ENCODE measurements at places on chromosomes 12 and 14. TPM values are rescaled to one million over a fixed set of nuclear protein-coding genes. Genes with fewer than 3 reads are reported as not detected.
A peak's percentile ranks its signal among the peaks of the same experiment; 100 is the strongest.

The REP15 gene
- polyA plus RNA-seq = 1.2 TPM

The SLC5A8 gene
- not detected for polyA plus RNA-seq

The MYL6 gene
- polyA plus RNA-seq = 1,409 TPM

The RASSF8 gene
- 26.4 TPM for polyA plus RNA-seq

The AMIGO2 gene
- 3.5 TPM for polyA plus RNA-seq

The AKAP3 gene
- polyA plus RNA-seq = 0.94 TPM

The MAP4K5 gene
- polyA plus RNA-seq = 28.8 TPM

The KRT71 gene
- not detected for polyA plus RNA-seq

GRCh38 chr12:85765453-85765869 is 70.7 kb downstream of the RASSF9 start:
- DNase-seq = no peak

DNA sequence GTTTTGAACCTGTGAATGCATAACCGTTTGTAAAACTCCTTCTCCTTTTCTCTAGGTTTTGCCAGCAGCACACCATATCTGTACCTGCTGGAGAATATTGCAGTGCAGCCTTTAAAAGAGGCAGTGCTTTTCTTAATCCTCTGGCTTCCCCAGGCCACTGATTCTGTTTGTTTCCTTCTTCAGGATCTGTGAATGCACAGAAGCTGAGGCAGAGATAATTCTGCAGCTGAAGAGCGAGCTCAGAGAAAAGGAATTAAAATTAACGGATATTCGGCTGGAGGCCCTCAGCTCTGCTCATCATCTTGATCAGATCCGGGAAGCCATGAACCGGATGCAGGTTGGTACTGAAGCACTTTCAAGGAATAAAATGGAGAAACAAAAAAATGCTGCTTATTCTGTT is 348.7 kb downstream of the NAV3 start:
- DNase-seq = no peak

GRCh38 chr12:102461501-102461900 is 18.9 kb downstream of the IGF1 start:
- no peak for DNase-seq

GRCh38 chr12:33251548-33251947 is 188.1 kb downstream of the SYT10 start:
- no peak for DNase-seq

DNA sequence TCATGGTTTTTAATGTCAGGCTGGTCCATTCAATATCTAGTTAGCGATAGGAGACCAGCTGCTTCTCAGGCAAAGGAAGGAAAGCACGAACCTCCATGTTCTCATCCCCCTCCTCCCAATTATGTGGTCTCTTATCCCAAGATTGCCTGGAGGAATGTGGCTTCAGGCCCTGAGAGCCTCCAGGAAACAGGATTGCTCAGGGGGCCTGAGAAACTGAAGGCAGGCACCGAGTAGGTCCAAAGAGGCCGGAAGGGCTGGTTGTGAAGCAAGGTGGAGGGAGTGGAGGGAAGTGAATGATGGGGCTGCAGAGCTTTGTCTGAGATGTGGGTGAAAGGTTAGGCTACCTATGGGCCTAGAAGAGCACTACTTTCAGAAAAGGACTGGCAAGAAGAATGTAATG is 188.2 kb upstream of the DDHD1 start:
- no peak for DNase-seq

DNA sequence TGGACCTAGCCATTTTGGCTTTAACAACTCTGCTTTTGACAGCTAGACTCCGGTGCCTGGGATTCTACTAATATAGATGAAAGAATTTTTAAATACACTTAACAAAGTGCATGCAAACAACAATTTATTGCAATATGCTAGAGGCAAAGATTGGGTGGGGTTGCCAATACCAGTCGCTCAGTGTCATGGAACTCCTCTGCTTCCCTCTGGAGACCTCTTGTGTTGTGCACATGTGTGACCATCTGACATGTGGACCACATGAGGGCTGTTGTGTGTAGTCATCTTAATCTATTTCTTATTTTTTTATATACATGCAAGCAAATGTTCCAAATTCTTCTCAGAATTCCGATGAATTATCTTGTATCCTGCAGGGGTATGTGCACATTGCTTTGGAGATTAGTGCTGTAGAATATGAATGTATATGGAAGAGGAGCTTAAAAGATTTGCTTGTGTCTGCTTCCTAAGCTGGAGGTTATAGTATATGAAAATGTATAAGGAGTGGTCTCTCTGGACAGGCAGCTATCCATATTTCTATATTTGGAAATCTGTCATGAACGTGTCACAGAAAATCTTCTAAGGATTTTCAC is 24.2 kb upstream of the STXBP6 start:
- DNase-seq = no peak

GRCh38 chr14:72613231-72613974 is 280.5 kb downstream of the DPF3 start:
- no peak for DNase-seq

- DNase-seq = peak; percentile 53
These were observed 23.3 kb downstream of the GABARAPL1 start for GRCh38 chr12:10235761-10236631.

DNA sequence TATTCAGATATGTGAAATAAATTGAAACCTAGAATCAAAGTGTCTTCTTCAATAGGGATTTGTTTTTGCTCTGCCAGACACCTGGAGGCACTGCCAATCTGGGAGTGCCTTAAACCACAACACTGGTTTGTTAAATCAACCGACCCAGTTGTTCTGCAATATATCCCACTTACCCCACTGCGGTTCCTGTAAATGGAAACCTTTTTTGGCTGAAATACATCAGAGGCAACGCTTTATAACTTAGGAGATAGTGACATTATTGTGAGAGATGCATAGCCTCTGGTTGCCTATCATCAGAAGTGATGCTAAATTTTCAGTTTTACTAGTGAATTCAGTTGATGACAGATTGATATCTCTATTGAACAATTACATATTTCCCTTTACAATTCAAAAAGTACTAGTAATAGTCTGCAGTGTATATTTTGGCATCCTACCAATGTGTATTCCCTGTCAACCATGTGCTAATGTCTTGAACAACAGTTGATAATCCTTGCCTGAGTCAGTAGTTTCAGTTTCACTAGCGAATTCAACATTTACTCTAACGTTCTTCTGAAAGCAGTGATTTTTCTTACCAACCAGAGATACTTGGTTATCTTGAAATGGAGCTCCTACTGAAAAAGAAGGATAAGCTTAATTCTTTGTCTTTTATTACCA is 30.5 kb downstream of the PPP2R5C start:
- DNase-seq = peak; percentile 37

- DNase-seq = no peak
These were observed 74.0 kb downstream of the KIF21A start for GRCh38 chr12:39368891-39369290.

- no peak for DNase-seq
These were observed 9.7 kb upstream of the TBPL2 start for GRCh38 chr14:55450124-55450523.

DNA sequence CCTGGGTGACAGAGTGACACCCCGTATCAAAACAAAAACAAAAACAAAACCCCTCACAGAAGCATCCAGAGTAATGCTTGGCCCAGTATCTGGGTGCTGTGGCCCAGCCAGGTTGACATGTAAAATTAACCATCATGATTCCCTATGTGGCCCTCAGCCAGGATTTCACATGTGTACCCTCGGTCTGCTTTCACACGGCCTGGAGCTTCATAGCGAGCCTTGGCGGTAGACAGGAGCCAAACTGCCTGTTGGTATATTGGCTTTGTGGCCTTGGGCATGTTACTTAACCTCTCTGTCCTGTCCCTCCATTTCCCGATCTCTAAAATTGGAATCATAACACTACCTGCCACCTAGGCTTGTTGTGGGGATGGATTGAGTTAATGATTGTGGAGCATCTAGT is 65.5 kb downstream of the ADCK1 start:
- no peak for DNase-seq

- DNase-seq = no peak
These were observed 6.7 kb downstream of the PAPOLA start for GRCh38 chr14:96508900-96509299.

DNA sequence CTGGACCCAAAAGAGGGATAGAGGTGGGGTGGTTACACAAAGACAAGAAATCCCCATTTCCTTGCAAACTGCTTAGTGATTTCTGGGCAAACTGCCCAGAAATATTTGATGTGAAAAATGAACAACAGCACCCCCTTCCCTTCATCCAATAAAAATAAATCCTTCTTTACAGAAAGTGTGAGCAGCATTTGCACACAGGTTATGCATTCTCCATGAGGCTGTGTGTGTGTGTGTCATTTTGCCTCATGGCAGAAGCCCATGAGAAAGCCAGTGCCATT is 17.2 kb upstream of the NRXN3 start:
- peak; percentile 22 for DNase-seq

- DNase-seq = no peak
These were observed 4.7 kb upstream of the KANSL2 start for GRCh38 chr12:48686615-48687334.

- DNase-seq = no peak
These were observed 798 bp downstream of the CELA1 start for GRCh38 chr12:51345681-51346080.

GRCh38 chr12:130546494-130546893 is 169.6 kb downstream of the RIMBP2 start:
- DNase-seq = no peak
